ENCODE measurements at places on chromosomes 7 and 10.

GRCh38 chr7:30281263-30281662 lies 3.1 kb upstream of the ZNRF2 start:
- no peak for DNase-seq

GRCh38 chr7:35519971-35520809 lies 174.7 kb downstream of the HERPUD2 start:
- DNase-seq = peak; percentile 2

DNA sequence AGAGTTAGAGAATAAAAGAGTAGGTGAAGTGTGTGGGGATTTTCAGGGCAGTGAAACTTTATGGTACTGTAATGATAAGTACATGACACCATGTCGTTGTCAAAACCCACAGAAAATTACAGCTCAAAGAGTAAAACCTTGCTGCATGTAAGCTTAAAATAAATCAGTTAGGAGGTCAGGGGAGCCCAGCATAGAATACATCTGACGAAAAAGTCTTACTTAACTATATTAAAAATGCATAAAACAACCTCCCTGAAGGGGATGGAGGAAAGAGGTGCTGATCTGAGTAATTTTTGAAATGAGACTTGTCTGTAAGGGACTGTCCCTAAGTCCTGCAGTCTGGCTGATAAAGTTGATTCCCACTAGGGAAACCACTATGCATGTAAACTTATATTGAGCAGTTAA lies 49.8 kb upstream of the AKR1E2 start:
- DNase-seq = peak; percentile 42

DNA sequence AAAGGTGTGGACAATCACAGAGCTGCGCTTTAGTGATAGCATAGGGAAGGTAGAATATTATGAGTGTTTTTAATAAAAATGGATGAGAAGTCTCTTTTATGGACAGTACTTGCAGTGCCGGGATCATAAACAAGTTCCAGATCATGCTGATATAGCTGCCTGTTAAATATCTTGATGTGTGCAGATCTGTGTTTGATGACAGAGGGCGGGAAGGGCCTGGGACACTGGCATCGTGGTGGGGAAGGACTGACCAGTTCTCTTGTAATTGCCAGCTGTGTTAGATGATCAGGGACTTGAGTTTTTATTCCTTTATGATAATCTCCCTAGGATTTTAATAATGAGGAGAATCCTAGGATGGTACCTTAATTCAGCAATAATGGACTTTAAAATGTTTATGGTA lies 14.6 kb downstream of the SND1 start:
- DNase-seq = no peak

DNA sequence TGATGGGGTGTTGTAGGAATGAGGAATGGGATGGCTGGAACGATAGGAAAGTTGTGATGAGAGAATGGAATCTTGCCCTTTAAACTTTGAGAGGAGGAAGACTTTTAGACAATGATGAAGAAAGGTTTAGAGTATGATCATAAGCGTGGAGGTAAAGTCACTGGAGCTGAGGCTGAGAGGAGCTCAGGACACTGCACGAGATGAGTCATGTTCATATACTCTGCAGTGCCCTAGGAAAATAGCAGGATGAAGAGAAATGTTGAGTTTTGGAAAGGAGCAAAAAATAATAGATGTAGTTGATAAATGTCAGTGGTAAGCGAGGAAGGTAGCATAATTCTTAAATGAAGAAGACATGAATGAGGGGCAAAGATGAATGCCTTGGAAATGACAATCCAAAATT lies 28.3 kb upstream of the CUL1 start:
- no peak for DNase-seq

DNA sequence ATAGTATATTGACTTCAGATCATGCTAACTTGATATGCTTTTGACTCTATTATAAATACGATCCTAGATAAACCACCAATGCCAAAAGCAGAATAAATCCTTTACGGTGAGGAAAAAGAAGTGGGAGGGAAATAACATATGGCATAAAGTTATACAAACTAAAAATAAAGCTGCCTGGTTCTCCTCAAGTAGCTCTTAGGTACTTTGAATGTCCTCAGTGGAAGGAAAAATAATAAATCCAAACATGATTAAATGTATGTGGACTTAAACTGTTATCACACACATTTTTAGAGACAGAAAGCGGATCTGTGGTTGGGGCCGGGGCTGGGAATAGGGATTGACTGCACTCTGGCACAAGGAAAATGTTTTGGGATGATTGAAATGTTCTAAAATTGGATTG lies 23.6 kb downstream of the EEPD1 start:
- no peak for DNase-seq

DNA sequence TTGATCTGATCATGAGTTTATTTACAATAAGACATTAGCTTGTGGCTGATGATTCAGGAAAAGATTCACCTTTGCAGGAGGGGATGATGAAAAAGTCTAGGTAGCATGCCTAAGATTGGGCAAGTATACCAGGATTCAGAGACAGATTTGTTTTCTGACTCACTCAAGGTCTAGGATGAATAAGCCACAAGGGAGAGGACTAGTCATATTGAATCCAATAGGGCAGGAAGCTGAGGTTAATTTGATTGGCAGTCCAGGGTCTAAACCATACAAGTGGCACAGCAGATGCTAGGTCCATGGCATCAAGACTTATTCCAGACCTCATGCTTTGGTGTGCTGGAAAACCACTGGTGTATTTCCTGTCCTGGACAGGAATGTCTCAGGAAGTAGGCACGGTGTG lies 1133.4 kb downstream of the XPNPEP1 start:
- no peak for DNase-seq

- DNase-seq = no peak
These were observed 192.3 kb downstream of the DNAJC1 start for GRCh38 chr10:21811245-21811585.

DNA sequence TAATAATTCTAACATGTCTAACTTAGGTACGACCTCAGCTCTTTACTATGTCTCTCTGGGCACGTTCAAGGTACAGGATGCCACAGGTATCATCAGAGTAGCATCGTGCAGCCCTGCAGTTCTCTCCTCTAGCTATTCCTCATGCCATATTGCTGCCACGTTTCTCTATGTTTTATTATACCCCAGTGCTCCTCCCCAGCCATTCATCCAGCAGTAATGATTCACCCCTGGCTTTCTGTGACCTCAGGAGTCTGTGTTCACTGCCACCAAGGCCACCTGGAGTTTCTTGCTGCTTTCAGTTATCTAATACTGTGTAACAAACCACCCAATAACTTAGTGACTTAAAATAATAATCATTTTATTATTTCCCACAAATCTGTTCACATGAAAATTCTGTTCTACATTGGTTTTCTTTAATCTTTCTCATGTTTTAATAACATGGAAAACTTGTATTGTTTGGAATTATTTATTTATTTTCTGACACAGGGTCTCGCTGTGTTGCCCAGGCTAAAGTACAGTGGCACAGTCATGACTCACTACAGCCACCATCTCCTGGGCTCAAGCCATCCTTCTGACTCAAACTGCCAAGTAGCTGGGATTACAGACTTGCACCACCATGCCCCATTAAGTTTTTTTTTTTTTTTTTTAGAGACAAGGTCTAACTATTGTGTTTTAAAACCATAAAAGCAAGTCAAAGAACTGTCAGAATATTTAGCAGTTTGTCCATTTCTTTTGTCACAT lies 21.8 kb downstream of the REEP3 start:
- no peak for DNase-seq

- no peak for DNase-seq
These were observed 645.4 kb upstream of the SORCS1 start for GRCh38 chr10:107809889-107810288.

DNA sequence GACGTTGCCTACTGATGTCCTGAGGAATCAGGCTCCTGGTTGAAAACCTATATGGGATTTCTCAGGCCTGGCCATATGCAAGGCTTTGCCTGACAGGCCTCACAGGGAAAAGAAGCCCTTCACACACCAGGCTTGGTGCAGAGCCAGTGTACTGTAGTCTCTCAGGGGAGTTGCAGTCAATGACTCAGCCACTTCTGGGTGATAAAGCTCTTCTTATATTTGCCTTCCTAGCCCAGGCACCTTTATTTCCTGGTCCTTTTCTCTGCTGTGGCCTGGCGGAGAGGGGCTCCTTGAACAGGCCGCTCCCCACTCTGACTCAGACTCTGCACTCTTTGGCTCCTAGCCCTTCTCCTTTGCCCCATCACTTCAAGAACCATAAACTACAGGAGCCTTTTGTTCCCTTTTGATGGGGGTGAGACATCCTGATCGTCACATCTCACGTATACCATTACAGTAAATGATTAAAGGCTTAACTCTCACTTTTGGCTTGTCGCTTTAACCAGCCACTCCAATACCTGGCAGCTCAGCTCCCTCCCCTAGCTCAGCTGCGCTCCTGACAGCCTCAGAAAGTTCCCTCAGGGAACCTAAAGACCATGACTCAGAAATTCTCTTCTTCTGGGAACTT lies 33.5 kb downstream of the DPY19L1 start:
- no peak for DNase-seq

DNA sequence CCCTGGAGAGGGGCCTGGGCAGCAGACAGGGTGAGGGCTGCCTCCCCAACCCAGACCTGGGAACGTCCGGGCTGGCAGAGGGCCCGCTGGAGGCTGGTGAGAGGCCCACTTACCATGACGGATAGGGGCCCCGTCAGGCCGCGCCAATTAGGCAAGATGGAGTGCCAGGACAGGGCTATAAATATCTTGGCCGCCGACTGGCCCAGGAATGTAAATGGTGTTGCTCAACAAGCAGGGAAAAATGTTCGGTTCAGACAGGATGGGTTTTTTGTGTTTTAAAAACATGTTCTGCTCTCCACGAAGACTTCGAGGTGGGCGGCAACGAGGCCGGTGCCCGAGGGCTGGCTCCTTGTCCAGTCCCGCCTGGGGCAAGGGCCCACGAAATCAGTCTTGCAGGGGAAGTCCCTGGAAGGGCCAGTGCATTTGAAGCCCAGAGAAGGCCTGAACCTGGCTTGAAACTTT lies 35.8 kb upstream of the ELN start:
- DNase-seq = no peak

DNA sequence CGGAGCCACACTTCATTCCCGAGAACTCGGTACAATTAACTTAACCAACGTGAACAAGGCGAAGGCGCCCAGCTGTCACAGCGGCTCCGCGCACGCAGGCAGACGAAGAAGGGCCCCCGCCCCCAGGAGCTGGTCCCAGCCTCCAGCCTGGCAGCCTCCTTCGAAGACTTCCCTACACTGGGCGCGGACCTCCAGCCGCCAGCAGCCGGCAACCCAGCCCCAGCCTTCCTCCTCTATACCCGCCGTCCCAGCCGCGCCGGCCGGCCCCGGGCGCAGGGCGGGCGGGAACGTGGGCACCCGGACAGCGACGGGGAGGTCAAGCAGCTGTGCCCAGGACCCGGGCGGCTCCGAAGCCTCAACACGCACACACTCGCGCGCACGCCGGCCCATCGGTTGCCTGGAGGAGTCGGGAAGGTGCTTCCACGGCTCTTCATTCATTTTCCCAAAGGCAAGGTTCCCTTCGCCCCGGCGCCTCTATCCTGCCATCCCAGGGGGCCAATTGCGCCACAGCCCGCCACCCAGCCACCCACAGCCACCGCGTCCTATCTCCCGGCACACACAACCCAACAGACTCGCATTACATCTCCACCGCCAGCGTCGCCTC lies 1.6 kb downstream of the CHST15 start:
- no peak for DNase-seq

Data from T-helper 2 cell (primary cell).